ENCODE measurements at places on chromosomes 3 and 15. TPM values are rescaled to one million over a fixed set of nuclear protein-coding genes. Genes with fewer than 3 reads are reported as not detected.

The PLCH1 gene
- not detected for polyA plus RNA-seq

The CD86 gene
- polyA plus RNA-seq: 273 TPM

The SMAD6 gene
- polyA plus RNA-seq: not detected

GRCh38 chr3:141080431-141080830 is 29.3 kb downstream of the SPSB4 start:
- no peaks in the 10 kb centered on the region for H3K27me3 ChIP-seq
- no peaks in the 10 kb centered on the region for H3K36me3 ChIP-seq
- H3K4me3 ChIP-seq: no peak overlapping the region
- no peak for DNase-seq

DNA sequence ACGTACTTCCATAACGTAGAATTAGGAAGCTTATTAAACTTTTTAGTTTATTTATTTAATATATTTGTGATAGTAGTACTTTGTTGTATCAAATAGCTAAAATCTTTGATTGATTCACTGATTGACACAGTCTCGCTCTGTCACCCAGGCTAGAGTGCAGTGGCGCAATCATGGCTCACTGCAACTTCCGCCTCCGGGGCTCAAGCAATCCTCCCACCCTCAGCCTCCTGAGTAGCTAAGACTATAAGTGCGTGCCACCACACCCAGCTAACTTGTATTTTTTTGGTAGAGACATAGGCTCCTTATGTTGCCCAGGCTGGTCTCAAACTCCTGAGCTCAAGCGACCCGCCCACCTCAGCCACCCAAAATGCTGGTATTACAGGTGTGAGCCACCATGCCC is 5.7 kb downstream of the APH1B start:
- H3K27ac ChIP-seq: peak overlapping the region; percentile 91
- H3K4me3 ChIP-seq: peak overlapping the region; percentile 41
- H3K36me3 ChIP-seq: peaks cover 33% of the 10 kb centered on the region
- H3K4me1 ChIP-seq: peaks cover 38% of the 10 kb centered on the region

- H3K27ac ChIP-seq: no peak overlapping the region
- DNase-seq: no peak
- H3K27me3 ChIP-seq: no peaks in the 10 kb centered on the region
- H3K36me3 ChIP-seq: peaks cover 85% of the 10 kb centered on the region
- no peaks in the 10 kb centered on the region for H3K4me1 ChIP-seq
These were observed 39.5 kb downstream of the USP8 start for GRCh38 chr15:50463423-50464358.

DNA sequence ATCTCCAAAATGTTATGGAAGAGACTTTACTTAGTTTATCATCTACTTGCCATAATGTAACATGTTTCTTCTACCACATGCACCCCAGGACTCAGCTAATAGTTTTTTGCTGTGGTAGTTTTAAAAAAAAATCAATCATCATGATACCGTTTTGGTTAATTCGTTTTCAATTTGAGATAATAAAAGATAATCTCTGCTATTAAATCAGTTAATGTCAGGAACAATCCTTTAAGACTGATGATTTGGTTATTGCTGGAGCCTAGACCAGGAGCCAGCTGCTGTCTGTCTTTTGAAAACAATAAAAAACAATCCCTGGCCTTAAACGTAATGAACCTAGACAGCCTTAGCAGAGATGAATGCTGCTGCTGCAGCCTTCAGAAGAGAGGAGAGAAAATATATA is 403.7 kb downstream of the OXSM start:
- DNase-seq: no peak
- H3K4me3 ChIP-seq: no peak overlapping the region
- no peak overlapping the region for H3K27ac ChIP-seq
- H3K27me3 ChIP-seq: no peaks in the 10 kb centered on the region
- no peaks in the 10 kb centered on the region for H3K4me1 ChIP-seq
- H3K36me3 ChIP-seq: no peaks in the 10 kb centered on the region

Data from CD14-positive monocyte (primary cell).